Fibroblast of the aortic adventitia (primary cell): ENCODE measurements at places on chromosomes 4 and X. TPM values are rescaled to one million over a fixed set of nuclear protein-coding genes. Genes with fewer than 3 reads are reported as not detected.

GRCh38 chr4:10738826-10739489 is 54.4 kb upstream of the CLNK start:
- DNase-seq = no peak

DNA sequence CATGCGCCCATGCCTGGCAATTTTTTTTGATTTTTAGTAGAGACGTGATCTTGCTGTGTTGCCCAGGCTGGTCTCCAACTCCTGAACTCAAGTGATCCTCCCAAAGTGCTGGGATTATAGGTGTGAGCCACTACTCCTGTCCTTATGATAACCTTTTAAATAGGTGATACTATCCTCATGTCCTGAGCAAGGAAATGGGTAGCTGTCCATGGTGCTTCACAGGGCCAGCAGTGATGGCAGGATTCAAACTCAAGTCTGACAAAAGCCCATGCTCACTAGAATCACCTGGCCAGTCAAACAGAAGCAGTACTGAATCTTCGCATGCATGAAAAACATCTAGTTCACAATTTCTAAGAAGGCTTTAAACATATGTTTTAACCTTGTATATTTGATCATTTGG is 235.1 kb downstream of the NR3C2 start:
- DNase-seq = no peak

GRCh38 chrX:147908106-147908505 is 3.6 kb upstream of the FMR1 start:
- no peak for DNase-seq

- DNase-seq = no peak
Observed at GRCh38 chrX:7943600-7944245, 16.5 kb upstream of the PNPLA4 start.

DNA sequence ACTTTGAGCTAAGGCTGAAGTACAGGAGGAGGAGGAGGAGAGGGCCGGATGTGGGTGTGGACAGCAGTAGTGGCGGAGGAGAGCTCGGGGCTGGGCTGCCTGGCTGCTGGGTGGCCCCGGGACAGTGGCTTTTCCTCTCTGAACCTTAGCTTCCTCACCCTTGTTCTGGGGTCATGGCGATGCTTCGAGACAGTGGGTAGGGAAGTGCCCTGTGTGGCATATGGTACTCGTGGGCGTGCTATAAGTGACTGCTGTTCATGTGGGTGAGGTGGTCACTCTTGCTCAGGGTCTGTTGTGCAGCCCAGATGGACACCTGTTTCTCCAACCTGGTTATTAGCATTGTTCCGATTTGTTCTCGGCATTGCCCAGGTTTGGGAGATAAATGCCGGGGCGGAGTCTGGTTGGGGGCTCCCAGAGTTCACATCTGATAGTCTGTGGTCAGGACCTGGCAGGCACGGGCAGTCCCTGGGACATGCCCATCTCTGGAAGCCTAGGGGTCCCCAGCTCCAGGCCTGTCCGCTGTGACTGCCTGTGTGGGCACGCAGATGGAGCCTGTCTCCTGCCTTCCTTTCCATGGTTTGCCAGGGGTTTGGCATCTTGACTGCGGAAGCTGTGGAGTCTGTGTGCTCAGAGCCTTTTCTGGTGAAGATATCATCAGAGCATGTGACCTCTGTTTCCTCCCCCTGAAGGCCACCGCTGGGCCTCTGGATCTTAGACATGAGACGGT is 4.9 kb upstream of the CPZ start:
- DNase-seq = no peak

GRCh38 chrX:104112326-104112951 is at the start of gene ZCCHC18:
Gene ZCCHC18 (plus strand): TSS chrX:104112523. CDS start chrX:104114112, 1,589 bp downstream.
- peak; percentile 41 for DNase-seq

GRCh38 chr4:31081366-31081765 is 361.2 kb downstream of the PCDH7 start:
- peak; percentile 94 for DNase-seq

DNA sequence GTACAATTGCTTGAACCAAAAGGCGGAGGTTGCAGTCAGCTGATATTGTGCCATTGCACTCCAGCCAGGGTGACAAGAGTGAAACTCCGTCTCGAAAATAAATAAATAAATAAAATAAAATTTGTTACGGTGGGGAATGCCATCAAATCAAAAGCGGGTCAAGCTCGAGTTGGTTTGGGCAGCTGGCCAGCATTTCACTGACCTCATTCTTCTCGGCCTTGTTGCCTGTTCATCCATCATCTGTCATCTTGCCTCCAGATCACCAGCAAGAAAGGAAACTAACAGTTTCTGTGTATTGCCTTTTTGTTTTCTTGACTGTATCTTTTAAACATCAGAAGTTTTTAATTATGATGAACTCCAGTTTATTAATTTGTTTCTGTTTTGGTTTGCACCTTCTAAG is 31.5 kb upstream of the KLHL2 start:
- no peak for DNase-seq

PPBP gene
- not detected in 2 replicates for total RNA-seq

SLC25A53 gene
- 3.6 and 12.9 TPM in 2 replicates for total RNA-seq

SSX3 gene
- total RNA-seq = not detected in 2 replicates

RAB9B gene
- 1.9 and 2.6 TPM in 2 replicates for total RNA-seq

NDUFB11 gene
- total RNA-seq = 45.5 and 94.4 TPM in 2 replicates
